Muscle of back (tissue), 13 donors: ENCODE measurements at places on chromosomes 2 and 18.
A peak's percentile ranks its signal among the peaks of the same experiment; 100 is the strongest.

GRCh38 chr2:188870289-188870688 is 103.9 kb upstream of the COL3A1 start:
- no peak for DNase-seq

DNA sequence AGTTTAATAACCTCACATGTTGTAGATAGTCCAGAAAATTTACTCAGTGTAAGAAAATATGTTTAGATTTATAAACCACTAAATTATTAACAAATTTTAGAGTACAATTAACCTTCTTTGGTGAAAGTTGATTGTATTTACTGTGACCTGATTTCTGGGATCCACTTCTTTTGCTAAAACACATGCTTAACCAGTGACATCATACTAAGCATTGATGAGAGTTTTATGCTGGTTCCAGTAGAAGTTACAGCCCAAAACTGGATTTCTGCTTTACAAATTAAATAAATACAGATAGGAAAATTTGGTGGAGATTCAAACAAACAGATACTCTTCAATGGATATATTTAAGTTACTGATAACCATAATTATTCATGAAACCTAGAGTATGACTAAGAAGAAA is 40.9 kb downstream of the RBBP8 start:
- no peak for DNase-seq

- peak; percentile 38 for DNase-seq
Observed at GRCh38 chr18:28963481-28963880, 786.6 kb upstream of the CDH2 start.

- no peak for DNase-seq
Observed at GRCh38 chr2:160145471-160145870, 54.6 kb downstream of the ITGB6 start.

DNA sequence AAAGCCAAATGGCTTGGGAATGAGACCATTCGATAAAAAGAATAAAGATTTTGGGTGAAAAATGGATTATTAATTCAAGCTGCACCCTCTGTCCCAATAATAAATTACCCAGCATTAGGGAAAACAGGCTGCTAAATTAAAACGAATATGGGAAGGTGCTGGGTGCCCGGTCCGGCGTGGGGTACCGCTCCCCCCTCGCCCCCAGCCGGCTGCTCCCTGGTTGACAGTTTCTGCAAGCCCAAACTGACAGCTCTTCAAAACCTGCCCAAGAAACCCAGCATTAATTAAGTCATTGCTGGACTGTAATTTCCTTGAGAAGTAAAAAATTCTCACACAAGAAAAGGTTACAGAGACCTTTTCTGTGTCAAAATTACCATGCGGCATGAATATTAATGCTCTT is 98.6 kb downstream of the PTGR3 start:
- DNase-seq, result no peak

GRCh38 chr18:12044591-12044990 is 49.1 kb upstream of the ANKRD62 start:
- DNase-seq, result no peak

DNA sequence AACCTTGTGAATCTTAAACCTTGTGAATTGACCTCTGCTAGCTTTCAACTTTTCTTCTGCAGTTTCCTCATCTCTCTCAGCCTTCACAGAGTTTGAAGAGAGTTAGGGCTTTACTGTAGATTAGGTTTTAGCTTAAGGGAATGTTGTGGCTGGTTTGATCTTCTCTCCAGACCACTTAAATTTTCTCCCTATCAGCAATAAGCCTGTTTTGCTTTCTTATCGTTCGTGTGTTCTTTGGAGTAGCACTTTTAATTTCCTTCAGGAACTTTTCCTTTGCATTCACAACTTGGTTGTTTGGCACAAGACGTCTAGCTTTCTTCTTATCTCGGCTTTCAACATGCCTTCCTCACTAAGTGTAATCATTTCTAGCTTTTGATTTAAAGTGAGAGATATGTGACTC is 2.8 kb upstream of the CDCA7 start:
- DNase-seq, result no peak

GRCh38 chr2:157178874-157179273 is 78.6 kb upstream of the GALNT5 start:
- DNase-seq, result no peak
